Sigmoid colon (tissue), 7 donors: ENCODE measurements at places on chromosomes 5 and 9. TPM values are rescaled to one million over a fixed set of nuclear protein-coding genes. Genes with fewer than 3 reads are reported as not detected.

DNA sequence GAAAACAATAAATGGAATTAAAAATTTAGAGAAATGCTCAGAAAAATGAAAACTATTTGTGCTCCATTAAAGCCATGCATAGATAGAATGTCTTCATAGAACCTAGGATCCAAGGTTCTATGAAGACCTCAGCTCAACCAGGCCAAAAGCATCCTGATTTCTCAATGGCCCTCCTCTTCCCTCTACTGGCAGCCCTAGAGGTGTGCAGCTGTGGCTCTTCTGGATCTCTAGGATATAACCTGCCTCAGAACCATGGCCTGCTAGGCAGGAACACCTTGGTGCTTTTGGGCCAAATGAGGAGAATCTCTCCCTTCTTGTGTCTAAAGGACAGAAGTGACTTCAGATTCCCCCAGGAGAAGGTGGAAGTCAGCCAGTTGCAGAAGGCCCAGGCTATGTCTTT, 15.1 kb downstream of the IFNA1 start:
- no peak for DNase-seq
- no peak overlapping the region for H3K4me3 ChIP-seq
- H3K36me3 ChIP-seq = no peaks in the 10 kb centered on the region
- H3K27me3 ChIP-seq = no peaks in the 10 kb centered on the region

DNA sequence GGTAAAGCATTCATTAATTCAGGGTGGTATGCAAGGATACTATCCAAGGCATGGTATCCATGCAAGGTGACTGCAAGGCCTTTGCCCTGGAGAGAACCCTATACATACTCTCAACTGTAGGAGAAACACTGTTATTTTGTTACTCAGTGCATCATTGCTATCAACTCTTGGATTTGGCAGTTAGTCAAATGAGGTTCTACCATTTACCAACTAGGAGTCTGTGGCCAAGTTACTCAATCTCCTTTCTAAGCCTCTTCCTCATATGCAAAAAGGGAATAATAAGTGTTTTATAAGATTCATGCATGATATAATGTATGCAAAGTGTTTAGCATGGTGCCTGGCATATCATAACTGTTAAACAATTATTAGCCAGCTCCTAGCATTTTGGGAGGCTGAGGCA, 4.0 kb downstream of the PCDHGC3 start:
- H3K27ac ChIP-seq = no peak overlapping the region
- H3K27me3 ChIP-seq = no peaks in the 10 kb centered on the region
- no peaks in the 10 kb centered on the region for H3K36me3 ChIP-seq
- no peak overlapping the region for H3K4me3 ChIP-seq

DNA sequence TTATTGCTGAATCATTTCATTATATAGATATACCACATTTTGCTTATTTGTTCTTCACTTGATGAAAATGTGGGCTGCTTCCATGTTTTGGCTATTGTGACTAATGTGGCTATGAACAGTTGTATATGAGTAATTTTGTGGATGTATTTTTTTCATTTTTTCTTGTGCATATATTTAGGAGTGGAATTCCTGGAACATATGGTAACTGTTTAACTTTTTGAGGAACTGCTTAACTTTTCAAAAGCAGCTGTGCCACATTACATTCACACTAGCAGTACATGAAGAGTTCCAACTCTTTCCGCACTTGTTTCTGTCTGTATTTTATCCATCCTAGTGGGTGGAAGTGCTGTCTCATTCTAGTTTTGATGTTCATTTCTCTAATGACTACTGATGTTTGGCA, 67.8 kb downstream of the JAK2 start:
- DNase-seq = no peak
- no peaks in the 10 kb centered on the region for H3K36me3 ChIP-seq
- no peaks in the 10 kb centered on the region for H3K4me1 ChIP-seq
- H3K4me3 ChIP-seq = no peak overlapping the region
- H3K27me3 ChIP-seq = no peaks in the 10 kb centered on the region

DNA sequence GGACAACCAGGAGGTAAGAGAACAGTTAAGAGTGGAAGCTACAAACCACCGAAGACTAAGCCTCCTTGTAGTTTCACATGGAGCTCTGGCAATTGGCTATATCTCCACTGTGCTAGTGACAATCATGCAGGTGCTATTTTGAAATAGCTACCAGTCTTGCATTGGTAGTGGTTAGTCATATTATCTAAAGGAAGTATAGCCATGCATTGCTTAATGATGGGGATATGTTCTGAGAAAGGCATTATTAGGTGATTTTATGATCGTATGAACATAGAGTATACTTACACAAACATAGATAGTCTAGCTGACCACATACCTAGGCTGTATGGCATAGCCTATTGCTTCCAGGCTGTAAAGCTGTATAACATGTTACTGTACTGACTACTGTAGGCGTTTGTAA, 28.4 kb downstream of the HSDL2 start:
- H3K27ac ChIP-seq = no peak overlapping the region
- H3K4me3 ChIP-seq = no peak overlapping the region
- no peaks in the 10 kb centered on the region for H3K27me3 ChIP-seq
- peaks cover 10% of the 10 kb centered on the region for H3K36me3 ChIP-seq
- no peaks in the 10 kb centered on the region for H3K4me1 ChIP-seq

DNA sequence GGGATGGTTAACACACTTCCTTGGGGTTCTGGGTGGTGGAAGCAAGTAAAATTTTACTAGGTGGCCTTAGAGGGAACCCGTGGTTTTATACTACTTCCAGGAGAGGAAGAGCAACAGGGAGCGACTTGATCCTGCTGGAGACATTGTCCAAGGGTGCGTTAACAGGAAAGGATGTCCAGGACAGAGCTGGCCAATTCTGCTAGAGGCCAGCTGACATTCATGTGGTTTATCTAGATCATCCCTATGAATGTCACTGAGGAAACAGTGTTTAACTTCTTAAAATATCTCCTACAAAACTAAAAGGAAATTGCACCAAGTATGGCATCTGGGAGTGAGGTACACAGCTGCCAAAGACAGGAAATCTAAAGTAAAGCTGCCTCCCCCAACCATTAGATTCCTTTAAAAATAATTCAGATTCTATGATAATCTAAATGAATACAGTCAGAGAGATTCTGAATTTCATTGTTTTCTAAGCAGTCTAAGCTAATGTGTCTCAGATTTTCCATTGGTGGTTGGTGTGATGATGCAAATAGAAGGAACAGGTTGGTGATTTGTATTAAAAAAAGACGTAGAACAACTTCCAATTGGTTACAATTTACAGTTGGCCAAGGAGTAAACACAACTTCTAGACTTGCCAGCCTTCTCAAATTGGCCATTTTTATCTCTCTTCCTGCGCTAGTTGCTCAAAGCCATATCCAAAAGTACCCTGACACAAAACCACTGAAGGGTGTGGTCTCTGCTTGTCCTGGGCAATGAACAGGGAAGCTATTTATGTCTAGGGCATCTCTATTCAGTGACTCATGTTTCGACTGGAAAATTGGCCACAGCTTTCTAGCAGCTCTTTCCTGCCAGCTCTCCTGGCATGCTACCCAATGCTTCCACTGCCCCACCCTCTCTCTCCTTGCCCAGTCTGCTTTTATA, 574.7 kb upstream of the MEF2C start:
- peaks cover 15% of the 10 kb centered on the region for H3K4me1 ChIP-seq
- no peaks in the 10 kb centered on the region for H3K27me3 ChIP-seq
- no peak overlapping the region for H3K4me3 ChIP-seq
- no peaks in the 10 kb centered on the region for H3K36me3 ChIP-seq

GRCh38 chr9:16501141-16501540, 369.3 kb downstream of the BNC2 start:
- H3K4me3 ChIP-seq = no peak overlapping the region
- H3K36me3 ChIP-seq = no peaks in the 10 kb centered on the region
- no peak for DNase-seq

DNA sequence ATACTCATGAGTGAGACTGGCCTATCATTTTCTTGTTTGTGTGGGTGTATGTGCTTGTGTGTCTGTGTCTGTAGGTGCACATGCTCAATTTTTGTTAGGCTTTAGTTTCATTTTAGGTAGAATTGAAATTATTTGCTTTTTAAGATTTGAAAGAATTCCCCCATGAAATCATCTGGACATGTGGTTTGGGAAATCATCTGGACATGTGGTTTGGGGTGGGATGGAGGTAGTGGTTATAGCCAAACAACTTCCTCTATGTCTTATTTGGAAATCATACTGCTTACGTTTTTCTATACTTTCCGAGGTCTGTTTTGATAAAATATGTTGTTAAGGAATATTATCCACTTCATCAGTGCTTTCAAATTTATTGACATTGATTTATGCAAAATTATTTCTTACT, 485.4 kb upstream of the CLINT1 start:
- no peak overlapping the region for H3K4me3 ChIP-seq
- H3K27me3 ChIP-seq = no peaks in the 10 kb centered on the region
- no peaks in the 10 kb centered on the region for H3K4me1 ChIP-seq
- H3K27ac ChIP-seq = no peak overlapping the region
- H3K36me3 ChIP-seq = no peaks in the 10 kb centered on the region
- DNase-seq = no peak

- no peaks in the 10 kb centered on the region for H3K27me3 ChIP-seq
- no peaks in the 10 kb centered on the region for H3K36me3 ChIP-seq
- H3K27ac ChIP-seq = no peak overlapping the region
- H3K4me1 ChIP-seq = peaks cover 19% of the 10 kb centered on the region
- DNase-seq = no peak
- no peak overlapping the region for H3K4me3 ChIP-seq
These were observed 77.0 kb upstream of the PLPP6 start for GRCh38 chr9:4585135-4585534.

- no peak overlapping the region for H3K27ac ChIP-seq
- no peaks in the 10 kb centered on the region for H3K27me3 ChIP-seq
- H3K4me1 ChIP-seq = peaks cover 25% of the 10 kb centered on the region
- DNase-seq = no peak
- no peaks in the 10 kb centered on the region for H3K36me3 ChIP-seq
- H3K4me3 ChIP-seq = no peak overlapping the region
These were observed 6.0 kb upstream of the RICTOR start for GRCh38 chr5:39080168-39080567.

DNA sequence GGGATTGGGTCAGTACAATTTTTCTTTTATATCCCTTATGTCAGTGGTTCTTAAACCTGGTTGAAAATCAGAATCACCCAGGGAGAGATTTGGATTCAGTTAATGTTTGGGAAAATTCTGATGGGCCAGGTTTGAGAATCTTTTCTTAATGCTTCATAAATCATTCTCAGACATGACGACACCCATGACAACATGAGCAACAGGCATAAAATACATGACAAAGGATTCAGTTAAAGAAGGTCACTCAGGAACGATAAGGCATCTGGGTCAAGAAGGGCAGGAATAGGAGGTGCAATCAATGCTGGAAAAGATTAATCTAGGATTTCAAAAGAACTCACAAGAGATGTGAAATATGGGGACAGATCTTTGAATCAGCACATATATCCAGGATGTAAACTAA, 41.8 kb downstream of the ELOVL7 start:
- no peak for DNase-seq
- no peak overlapping the region for H3K27ac ChIP-seq
- no peaks in the 10 kb centered on the region for H3K36me3 ChIP-seq
- H3K27me3 ChIP-seq = no peaks in the 10 kb centered on the region

GRCh38 chr9:70829591-70830265, 291.7 kb downstream of the TRPM3 start:
- no peak overlapping the region for H3K27ac ChIP-seq
- no peak for DNase-seq
- H3K4me3 ChIP-seq = no peak overlapping the region

- H3K4me1 ChIP-seq = no peaks in the 10 kb centered on the region
- no peaks in the 10 kb centered on the region for H3K27me3 ChIP-seq
- DNase-seq = no peak
- no peaks in the 10 kb centered on the region for H3K36me3 ChIP-seq
These were observed 31.8 kb downstream of the CCNJL start for GRCh38 chr5:160280384-160281095.

DNA sequence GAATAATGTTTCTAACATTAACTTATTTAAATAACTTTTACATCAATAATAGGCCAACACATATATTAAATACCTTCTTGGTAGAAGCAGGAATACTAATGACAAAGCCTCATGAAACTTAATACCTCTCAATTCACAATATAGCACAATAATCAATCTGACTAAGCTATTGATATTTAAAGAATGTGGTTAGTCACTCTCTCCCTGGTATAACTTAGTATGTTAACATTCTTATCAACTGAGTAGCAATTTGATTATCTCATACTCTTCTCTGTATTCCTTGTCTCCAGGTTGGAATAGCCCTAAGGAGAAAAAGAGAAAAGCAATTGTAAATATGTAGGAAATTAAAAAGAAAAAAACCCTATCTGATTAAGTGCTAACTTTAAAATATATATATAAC, 4.9 kb upstream of the PGGT1B start:
- H3K27me3 ChIP-seq = no peaks in the 10 kb centered on the region

- DNase-seq = no peak
- H3K36me3 ChIP-seq = no peaks in the 10 kb centered on the region
- peaks cover 6% of the 10 kb centered on the region for H3K4me1 ChIP-seq
- no peak overlapping the region for H3K4me3 ChIP-seq
These were observed 14.3 kb upstream of the ANXA1 start for GRCh38 chr9:73137286-73137899.

DNA sequence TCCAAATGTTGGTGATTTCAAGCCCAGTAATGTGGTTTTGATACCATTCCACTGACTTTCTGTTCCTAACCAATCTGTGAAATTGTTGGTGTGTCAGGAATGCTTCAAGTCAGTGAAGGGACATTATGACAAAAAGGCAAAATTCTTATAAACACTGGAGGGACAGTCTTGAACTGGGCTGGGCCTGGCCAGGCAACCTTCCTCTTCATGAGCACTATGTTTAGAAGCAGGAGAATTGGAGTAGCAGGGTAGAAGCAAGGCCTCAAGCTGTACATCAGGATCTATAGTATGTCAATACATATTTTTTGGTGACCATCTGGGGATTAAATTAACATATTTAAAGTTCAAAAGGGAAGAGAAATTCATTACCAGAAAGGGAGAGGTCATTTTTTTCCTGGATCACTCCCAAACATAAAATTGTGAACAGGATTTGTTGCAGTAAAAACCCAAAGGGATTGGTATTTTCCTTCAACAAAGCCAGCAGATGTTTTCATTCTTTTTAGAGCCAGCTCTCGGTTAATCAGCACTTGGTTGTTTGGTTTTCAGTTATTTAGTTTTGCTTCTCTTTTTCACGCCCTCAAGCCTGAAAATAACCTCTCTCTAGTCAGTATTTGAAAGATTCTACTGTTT, 77.9 kb upstream of the PIK3R1 start:
- no peaks in the 10 kb centered on the region for H3K4me1 ChIP-seq
- H3K27ac ChIP-seq = no peak overlapping the region
- H3K27me3 ChIP-seq = no peaks in the 10 kb centered on the region
- H3K4me3 ChIP-seq = no peak overlapping the region
- H3K36me3 ChIP-seq = no peaks in the 10 kb centered on the region

DNA sequence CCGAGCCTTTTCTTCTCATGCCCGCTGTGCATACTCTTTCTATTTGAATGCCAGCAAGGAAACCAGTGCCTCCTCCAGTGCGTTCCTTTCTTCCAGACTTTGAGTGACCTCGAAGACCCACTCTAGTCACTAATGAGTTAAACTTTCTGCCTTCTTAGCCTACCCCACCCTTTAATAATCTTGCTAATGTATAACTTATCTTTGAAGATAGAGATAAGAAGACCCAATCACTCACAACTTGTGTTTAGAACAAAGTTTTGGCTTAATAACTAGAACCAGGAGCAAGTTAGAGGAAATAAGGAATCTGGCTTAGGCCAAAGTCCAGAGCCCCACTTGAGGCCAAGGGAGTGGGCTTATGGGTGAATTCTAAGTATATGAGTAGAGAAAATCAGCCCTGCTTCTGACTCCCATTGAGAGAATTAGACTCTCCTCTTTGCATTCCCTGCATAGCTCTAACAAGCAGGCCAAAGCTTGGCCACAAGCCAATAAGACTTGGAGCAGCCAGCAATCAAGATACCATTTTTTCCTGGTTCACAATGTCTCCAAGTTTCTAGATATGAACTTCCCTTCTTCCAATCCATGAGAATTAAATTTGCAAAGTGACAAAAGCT, 181.5 kb upstream of the PIK3R1 start:
- no peaks in the 10 kb centered on the region for H3K27me3 ChIP-seq
- H3K4me3 ChIP-seq = no peak overlapping the region
- no peak for DNase-seq
- no peaks in the 10 kb centered on the region for H3K36me3 ChIP-seq
- no peaks in the 10 kb centered on the region for H3K4me1 ChIP-seq

The ASS1 gene
- total RNA-seq = 76.0 TPM

The CDH6 gene
- total RNA-seq = 1.6 TPM
